Fibroblast of villous mesenchyme (primary cell): ENCODE measurements at places on chromosomes 11 and 22. TPM values are rescaled to one million over a fixed set of nuclear protein-coding genes. Genes with fewer than 3 reads are reported as not detected.

Gene NTM
- total RNA-seq, result 7.3 and 24.2 TPM in 2 replicates

Gene TIMM10B
- 44.1 and 49.7 TPM in 2 replicates for total RNA-seq

Gene SVIP
- 2.6 and 3.9 TPM in 2 replicates for total RNA-seq

Gene ADM2
- 2.6 and 5.8 TPM in 2 replicates for total RNA-seq

Gene CUL5
- total RNA-seq, result 39.9 and 61.3 TPM in 2 replicates

Gene FUT4
- total RNA-seq, result 4.3 and 4.5 TPM in 2 replicates

Gene TM7SF2
- total RNA-seq, result 31.6 and 45.8 TPM in 2 replicates

GRCh38 chr22:42180349-42180842, 49.8 kb upstream of the CYP2D6 start:
- DNase-seq, result peak; percentile 32

- DNase-seq, result no peak
Measured at GRCh38 chr11:57092028-57092698, 89.6 kb upstream of the LRRC55 start.

DNA sequence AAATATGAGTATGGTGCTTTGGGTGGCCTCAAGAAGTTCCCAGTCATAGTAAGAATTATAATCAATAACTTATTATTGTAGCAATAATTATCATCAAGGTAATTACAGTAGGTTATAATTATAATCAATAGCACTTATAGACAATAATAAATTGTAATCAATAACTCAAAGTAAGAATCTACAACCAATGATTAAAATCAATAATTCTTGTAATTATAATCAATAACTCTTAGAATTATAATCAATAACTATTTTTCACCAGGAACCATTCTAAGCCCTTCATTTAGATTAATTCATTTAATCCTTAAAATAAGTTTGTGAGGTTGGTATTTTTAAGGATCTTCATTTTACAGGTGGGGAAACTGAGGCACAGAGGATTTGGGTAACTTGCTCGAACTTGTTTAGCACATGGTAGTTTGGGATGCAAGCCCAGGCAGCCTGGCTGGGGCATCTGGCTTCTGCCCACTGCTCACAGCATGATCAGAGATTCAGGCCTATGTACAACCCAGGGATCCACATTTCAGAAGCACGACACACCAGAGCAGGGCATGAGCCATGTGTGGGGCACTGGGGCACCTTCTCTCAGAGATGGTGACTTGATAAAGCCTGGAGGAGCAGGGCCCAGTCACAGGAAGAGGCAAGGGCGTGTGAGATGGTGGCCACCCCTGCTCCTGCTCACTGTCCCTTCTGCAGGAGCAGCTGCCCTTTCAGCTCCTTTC, 46.6 kb downstream of the SLC1A2 start:
- DNase-seq, result no peak

GRCh38 chr22:24107661-24108060, 73.6 kb upstream of the SUSD2 start:
- peak; percentile 73 for DNase-seq

DNA sequence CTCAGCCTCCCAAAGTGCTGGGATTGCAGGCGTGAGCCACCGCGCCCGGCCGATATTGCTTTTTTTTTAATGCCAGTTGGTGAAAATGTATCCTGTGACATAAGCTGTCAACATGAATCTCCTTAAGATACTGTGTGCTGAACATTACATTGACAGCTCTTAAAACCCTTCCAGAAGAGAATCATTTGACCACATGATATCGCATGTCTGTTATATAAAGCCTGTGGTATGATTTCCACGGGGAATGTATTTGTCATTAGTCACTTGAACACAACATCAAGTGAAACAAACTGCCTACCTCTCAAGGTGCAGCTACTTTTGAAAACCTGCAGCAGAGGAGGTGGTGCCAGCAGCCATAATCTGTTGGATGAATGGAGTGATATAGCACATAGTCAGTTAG, 67.0 kb downstream of the BCL2L13 start:
- no peak for DNase-seq

DNA sequence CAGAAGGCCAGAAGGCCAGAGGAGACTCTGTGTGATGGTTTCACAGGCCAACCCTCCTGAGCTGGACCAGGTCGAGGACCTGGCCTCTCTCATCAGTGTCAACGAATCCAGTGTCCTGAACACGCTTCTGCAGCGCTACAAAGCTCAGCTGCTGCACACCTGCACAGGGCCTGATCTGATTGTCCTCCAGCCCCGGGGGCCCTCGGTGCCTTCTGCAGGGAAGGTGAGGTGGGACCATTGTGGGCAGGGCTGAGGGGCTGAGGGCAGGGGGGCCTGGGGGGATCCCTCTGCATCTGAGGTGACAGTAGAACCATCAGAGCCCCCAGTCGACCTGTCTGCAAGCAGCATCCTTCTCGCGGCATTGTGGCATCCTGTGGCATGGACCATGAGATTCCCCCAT, 30.3 kb downstream of the MYO18B start:
- DNase-seq, result no peak

DNA sequence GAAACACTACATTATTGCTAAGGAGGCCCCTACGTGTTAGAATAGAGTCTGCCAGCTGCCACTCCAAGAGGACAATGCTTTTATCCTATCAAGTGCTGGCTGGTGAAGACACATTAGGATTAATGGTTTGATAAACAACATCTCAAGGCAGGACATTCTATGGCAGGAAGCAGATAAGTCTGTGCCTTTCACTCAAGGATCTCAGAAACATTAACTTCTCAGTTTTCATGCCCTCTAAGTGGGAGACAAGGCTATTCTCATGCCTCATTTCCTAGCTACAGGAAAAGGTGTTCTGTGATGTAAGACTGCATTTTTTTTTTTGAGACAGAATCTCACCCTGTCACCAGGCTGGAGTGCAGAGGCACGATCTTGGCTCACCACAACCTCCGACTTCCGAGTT, 23.5 kb upstream of the TIMP3 start:
- no peak for DNase-seq

- DNase-seq, result peak; percentile 74
Measured at GRCh38 chr11:93524173-93524536, 19.0 kb downstream of the SMCO4 start.

DNA sequence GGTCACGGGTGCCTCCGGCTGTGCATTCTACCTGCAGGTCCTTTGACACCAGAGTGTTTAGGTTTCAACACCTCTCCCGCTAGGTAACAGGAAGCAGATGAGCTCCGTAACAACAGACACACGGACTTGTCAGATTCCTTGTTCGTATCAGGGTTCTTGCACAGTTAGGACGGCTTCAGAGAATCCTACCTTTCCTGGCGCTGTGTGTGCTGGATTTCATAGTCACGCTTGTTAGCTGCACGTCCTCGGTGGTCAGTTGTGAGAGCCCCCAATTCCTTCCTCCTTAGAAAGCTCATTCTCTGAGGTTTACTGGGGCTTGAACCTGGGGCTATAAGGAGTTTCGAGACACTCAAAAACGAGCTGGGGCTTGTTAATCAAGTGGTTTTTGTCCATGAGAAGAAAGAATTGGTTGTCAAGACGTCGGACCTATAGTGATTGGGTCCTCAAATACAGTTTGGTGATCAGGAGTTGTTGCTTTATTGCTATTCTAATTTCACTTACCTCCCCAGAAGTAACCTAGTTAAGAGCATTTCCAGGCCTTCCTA, 664 bp downstream of the DDB2 start:
- peak; percentile 9 for DNase-seq

- peak; percentile 38 for DNase-seq
Measured at GRCh38 chr11:126007238-126007637, 55.4 kb downstream of the CDON start.

DNA sequence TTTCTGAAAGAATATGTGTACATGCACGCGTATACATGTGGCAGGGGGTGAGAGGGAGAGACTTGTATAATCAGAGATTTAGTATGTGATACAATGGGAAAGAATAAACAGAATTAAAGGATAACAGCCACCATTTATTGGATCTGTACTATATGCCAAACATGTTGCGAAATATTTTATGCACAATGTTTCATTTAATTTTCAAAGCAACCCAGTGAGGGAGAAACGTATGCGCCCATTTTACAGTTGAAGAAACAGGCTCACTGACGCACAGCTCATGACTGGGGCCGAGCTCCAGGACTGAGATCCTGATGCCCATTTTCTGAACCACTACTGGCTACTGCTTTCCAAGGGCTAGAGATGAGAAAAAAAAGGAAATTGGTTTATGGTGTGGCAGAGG, 3.3 kb upstream of the OAF start:
- DNase-seq, result no peak

DNA sequence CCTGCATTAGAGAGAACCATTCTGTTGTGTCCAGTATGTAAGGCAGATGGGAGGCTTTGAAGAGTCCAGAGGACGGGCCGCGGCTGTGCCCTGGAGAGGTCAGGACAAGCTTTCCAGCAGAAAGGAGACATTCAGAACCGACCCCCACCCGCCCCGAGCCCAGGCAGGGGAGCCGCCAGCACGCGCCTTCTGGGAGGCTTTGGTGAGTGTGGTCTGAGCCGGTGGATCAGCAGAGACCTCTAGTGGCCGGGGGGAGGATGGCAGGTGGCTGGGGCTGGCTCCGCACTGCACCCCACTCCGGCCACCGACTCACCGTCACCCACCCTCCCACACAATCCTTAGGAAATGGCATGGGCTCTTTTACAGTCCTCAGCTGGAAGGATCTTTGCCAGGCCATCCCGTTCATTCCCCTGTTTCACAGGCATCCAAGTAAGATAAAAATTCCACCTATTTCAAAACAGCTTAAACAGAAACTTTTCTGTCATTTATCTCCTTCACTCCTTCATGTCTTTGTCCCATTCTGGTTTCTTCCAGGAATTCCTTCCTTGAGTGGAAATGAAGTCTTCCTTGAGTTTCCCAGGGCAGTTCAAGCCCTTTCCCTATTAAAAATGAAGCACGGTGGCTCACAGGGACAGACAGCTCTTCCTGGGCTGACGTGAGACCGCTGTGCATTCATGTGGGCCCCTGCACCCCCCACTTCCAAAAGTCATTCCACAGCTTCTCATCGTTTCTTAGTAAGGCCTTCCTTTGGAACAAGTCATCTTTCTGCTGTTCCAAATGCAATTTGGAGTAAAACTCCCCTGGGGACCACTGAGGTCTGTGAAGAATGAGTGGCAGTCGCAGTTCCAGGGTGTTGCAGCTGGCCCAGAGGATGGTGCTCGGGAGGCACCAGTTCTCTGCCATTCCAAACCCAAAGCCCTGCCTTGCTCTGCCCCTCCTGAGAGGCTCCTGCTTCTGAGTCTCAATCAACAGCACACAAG, 91.0 kb downstream of the FEZ1 start:
- DNase-seq, result peak; percentile 45

DNA sequence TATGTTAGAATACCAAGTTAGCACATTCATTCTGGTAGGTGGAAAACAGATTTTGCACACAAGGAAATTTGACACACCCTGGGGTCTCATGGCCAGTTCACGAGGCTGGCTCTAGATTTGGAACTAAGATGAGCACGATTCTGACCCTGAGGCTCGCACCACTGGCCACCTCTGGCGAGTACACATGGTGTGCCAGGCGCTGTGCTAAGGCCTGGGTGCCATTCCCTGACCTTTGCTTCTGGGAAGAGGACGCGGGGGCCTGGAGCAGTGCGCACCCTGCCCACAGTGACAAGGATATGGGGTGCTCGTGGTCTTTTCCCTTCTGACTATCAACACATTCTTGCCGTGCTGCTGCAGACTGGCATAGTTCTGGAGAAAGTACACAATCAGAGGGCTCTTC, 29.5 kb upstream of the DMC1 start:
- DNase-seq, result no peak

GRCh38 chr11:82927264-82927880, 25.8 kb downstream of the DDIAS start:
- peak; percentile 69 for DNase-seq

DNA sequence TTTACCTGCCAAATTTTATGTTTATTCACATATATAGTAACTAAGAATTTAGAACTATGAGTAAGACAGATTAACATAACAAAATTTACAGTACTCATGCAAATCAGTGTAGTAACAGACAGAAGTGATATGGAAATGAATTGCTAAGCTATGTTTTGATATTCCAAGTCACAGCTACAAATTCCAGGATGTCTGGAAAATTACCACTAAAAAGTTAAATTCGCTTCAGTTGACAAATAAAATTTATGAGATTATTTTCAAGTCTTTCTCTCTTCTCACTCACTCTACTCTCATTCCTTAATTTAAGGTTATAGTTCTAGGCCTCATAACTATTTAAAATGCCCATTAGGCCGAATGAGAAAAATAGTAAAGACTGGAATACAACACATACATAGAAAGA, 18.1 kb downstream of the XKR3 start:
- DNase-seq, result no peak

DNA sequence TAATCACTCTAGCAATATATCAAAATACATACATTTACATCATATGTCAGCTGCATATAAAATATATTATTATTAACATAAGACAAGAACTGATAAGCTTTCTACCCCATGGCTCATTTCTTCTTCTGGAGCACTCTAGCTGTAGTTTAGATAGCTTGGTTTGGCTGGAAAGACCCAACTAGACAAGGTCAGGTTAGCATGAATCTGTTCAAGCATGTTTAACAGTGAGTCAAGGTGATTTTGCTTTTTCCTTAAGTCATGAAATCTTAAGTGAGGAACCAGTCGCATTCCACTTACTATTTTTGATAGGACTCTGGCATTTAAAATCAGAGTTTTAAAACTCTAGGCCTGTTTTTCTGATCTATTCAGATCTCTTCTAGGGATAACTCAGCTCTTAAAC, 157.0 kb upstream of the PDGFD start:
- DNase-seq, result no peak

DNA sequence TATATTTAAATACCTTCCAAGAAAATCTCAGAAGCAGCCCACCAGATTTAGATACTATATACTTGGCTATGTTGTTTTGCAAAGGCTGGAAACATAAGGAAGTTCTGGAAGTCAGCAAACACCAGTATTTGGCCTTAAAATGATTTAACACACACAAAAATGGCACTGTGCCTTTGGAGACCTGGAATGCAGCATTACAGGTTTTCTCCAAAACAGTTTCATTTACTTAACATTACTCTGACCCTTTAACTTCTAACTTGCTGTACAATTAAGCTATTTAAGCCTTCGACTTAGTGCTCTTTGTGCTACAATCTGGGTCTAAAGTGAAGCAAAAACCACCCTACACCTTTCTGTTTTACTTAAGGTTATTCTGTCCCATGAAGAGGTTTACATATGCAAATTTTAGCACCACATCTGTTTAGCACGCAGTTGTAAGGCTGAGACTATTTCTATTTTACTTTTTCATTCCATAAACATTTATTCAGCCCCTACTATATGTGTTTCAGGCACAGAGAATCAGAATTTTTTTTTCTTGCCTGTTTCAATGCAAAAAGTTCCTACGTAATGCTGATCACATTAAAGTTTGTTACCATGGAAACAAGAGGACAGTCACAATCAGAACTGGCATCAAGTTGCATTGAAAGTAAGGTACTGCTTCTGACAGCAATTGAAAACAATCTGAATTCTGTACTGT, 70.3 kb downstream of the MAML2 start:
- peak; percentile 66 for DNase-seq

GRCh38 chr22:41512421-41513194, 31.7 kb downstream of the POLR3H start:
- peak; percentile 81 for DNase-seq
